ENCODE measurements at places on chromosomes 12 and 14. TPM values are rescaled to one million over a fixed set of nuclear protein-coding genes. Genes with fewer than 3 reads are reported as not detected.

Gene SLC7A8
- 25.0 TPM for total RNA-seq

DNA sequence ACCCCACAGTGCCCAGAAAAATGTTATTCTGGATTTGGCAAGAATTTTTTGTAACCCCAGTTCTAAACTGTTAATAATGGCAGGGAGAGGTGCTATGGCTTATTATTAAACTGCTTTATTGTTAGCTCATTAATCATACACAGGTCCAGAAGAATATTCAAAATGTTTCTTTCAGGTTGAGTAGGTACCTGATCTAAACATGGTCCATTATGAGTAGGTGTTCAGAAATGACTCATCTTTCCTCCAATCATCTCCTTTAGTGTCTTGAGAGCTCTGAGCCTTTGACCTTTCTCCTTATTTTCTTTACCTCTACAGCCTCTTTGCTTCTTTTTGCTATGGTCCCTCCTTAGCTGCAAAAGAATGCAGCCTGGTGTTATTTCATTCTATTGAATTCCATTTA lies 211.0 kb upstream of the GARIN6 start:
- no peak for DNase-seq

DNA sequence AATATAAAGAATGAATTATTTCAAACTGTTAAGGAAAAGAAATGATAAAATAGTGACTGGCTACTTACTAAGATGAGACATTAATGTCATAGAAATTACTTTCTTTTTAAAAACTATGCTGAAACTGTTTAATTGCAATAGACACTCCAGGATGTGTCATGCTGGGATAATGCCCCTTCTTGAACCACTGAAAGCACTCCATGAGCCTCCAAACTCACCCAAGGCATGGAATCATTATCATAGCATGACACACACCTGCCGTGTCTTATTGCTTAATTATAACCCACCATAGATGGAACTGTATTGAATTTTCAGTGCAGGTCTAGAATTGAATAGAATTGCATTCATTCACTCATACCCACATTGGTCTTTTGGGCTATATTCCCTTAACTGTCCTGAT lies 4.3 kb downstream of the MBIP start:
- DNase-seq, result no peak

- DNase-seq, result peak; percentile 29
These were observed 23.1 kb downstream of the KCNK10 start for GRCh38 chr14:88299865-88300530.

GRCh38 chr14:102375119-102375518 lies 12.4 kb downstream of the TECPR2 start:
- DNase-seq, result no peak

DNA sequence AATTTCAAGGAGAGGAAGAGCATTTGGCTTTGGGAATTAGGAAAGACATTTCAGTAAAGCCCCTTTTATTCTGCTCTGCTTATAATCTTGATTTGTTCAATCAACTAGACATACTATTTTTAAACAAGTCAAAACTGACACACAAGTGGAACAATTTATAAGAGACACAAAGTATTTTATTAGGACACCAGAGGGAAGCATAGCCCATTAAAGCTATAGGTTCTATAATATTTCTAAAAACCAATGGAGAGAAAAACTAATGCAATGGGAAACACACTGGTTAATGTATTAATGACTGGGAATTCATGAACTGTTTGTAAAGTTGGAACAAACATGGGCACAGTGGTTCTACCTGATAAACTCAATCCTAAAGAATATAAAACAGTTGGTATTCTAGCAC lies 15.3 kb upstream of the CERS5 start:
- DNase-seq, result peak; percentile 42

Gene RNASE7
- 4.1 TPM for total RNA-seq

- no peak for DNase-seq
These were observed 85.1 kb upstream of the NAV3 start for GRCh38 chr12:77745624-77746023.

GRCh38 chr14:35883677-35884293 lies 57.6 kb downstream of the BRMS1L start:
- DNase-seq, result peak; percentile 26

Gene A2M
- total RNA-seq, result 124 TPM

DNA sequence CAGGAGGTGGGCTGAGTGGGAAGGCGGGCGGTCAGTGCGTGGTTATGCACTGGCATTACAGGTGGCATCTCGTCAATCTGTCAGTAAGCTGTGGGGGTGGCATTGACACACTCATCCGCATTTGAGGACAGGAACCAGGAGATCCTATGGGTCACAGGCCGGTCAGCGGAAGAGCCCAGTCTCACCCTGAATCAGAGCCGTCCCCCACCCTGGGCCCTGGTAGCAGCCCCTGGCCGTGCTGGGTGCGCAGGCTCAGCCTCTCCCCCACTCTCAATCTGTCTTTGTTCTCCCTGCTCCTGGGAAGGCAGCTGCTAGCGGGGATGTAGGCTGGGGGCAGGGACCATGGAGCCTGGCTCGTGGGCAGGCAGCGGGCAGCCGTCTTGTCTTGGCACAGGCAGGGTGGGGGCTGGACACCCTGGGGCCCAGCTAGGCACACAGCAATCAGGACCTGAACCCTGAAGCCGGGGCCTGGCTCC lies 5.1 kb downstream of the INF2 start:
- DNase-seq, result no peak

DNA sequence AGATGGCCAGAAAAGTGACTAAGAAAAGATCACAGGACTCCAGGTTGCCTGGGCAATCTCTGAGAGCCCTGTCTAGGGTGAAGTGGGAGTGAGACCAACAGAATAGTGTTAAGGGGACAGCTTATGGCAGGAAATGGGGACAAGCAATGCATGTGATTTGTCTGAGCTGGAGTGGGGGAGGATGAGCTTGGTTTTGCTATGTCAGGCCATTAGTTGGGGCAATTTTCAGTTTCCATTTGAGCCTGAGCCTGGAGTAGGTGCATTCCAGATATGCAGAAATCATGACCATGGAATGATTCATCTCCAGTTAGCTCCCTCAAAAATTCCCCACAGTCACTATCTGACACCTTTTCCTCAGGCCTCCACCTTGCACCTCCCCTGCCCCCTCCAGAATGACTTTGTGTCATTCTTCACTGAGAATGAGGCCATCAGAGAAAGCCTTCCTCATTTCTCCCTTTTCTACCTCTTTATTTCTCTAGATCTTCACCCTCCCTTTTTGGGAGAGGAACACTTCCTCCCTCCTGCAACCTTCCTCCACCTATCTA lies 150.9 kb upstream of the PLEKHG7 start:
- no peak for DNase-seq

Gene MTA1
- total RNA-seq, result 30.3 TPM

Gene HECTD1
- total RNA-seq, result 328 TPM

- DNase-seq, result no peak
These were observed 129.8 kb downstream of the SEC23A start for GRCh38 chr14:38973083-38973700.

GRCh38 chr12:30461026-30461615 lies 234.5 kb downstream of the IPO8 start:
- no peak for DNase-seq

GRCh38 chr12:61267474-61267873 lies 992.7 kb upstream of the USP15 start:
- DNase-seq, result no peak

Gene RASSF9
- total RNA-seq, result 3.9 TPM

- DNase-seq, result no peak
These were observed 729.2 kb downstream of the LRFN5 start for GRCh38 chr14:42335918-42336317.

Gene RAD9B
- 0.96 TPM for total RNA-seq

GRCh38 chr14:23056145-23056955 lies 970 bp downstream of the CDH24 start:
- peak; percentile 64 for DNase-seq

Data from umbilical cord (tissue), 2 donors.